ENCODE measurements at places on chromosomes 2 and 18. TPM values are rescaled to one million over a fixed set of nuclear protein-coding genes. Genes with fewer than 3 reads are reported as not detected.

Gene NEMP2
- 3.4 TPM for total RNA-seq

Gene PDE6D
- total RNA-seq, result 21.5 TPM

Gene PROC
- not detected for total RNA-seq

Gene SPRED2
- 36.4 TPM for total RNA-seq

Gene SLC14A1
- 1.7 TPM for total RNA-seq

Gene FAM228A
- total RNA-seq, result 0.80 TPM

Gene C2orf15
- total RNA-seq, result 3.6 TPM

Gene OBSL1
- 75.2 TPM for total RNA-seq

Gene CNTNAP5
- 0.03 TPM for total RNA-seq

Gene DSC3
- total RNA-seq, result 1.3 TPM

Gene MLPH
- total RNA-seq, result 295 TPM

Gene DSC2
- total RNA-seq, result 13.5 TPM

Gene HRH4
- total RNA-seq, result 0.89 TPM

Gene HOXD1
- total RNA-seq, result 2.5 TPM

Gene RAMP1
- total RNA-seq, result 10.5 TPM

Measured in lung (tissue), 17 donors.